ENCODE measurements at places on chromosomes 5 and 9.

DNA sequence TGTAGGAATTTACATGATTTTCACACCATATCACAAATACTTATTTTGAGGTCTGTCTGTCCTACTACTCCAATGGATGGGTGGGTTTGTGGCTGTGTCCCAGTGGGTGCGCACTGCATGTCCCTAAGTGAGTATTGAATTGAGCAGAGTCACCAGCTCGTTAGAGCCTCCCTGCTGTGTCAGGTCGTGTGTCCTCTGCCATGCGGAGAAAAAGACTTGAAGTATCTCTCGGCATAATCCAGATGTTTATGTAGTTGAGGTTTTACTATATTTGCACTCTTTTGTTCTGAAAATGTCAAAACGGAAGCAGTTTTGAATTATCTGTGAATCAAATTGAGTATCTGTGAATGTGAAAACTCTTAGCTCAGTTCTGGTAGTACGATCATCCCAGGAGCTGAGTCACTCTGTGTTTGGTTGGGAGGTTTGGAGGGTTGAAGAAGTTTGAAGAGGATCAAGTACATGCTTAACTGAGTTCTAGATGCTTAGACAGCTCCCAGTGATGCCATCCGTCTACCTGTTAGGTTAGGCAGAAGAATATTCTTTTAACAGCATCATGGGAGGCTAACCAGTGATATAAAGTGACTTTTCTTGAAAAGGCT is 194.2 kb downstream of the TENT4A start:
- DNase-seq: no peak

- no peak for DNase-seq
Measured at GRCh38 chr5:178732281-178732680, 1.8 kb upstream of the ZNF354A start.

DNA sequence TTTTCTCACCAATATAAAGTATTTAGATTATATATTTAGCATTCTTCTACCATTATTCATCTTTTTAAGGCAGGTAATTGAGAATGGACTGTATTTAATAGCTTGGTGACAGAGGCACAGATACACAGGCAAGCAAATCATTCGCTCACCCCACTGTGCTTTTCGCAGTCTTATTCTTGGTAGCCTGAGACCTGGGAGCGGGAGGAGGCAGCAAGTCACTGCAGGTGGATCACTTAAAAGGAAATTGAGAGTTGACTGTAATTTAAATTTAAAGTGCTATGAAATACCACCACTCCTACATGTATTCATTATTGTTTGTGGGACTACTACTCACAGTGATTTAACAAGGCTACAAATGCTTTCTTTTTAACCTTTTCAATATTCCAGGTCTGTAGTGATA is 9.7 kb downstream of the RICTOR start:
- no peak for DNase-seq

DNA sequence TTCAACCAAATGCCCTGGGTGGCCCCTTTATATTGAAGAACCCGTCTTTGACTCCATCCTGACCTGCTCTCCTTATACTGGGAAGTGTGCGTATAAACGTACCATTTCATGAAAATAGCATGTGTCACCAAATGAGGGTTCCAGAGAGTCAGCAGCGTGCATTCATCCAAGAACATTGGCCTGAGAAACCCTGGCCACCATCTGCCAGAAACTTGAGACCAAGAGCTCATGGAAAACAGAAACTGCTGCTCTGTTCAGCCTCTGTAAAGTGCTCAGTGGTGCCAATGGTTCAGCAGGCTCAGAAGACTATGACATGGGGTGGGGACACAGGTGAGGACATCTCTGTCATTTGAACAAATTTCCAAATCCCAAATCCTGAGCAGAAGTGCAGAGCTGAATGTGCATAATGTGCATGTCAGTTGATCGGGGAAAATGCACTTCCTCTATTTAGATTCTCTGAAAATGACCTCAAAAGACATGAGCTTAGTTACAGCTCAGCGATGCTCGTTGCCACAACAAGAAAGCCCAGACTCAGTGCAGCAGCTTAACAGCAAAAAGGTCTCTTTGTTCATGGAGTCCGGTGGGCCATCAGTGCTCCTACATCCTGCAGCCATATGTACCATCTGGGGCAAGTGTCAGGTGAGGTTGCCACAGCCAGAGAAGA is 176.1 kb downstream of the ATPSCKMT start:
- no peak for DNase-seq

DNA sequence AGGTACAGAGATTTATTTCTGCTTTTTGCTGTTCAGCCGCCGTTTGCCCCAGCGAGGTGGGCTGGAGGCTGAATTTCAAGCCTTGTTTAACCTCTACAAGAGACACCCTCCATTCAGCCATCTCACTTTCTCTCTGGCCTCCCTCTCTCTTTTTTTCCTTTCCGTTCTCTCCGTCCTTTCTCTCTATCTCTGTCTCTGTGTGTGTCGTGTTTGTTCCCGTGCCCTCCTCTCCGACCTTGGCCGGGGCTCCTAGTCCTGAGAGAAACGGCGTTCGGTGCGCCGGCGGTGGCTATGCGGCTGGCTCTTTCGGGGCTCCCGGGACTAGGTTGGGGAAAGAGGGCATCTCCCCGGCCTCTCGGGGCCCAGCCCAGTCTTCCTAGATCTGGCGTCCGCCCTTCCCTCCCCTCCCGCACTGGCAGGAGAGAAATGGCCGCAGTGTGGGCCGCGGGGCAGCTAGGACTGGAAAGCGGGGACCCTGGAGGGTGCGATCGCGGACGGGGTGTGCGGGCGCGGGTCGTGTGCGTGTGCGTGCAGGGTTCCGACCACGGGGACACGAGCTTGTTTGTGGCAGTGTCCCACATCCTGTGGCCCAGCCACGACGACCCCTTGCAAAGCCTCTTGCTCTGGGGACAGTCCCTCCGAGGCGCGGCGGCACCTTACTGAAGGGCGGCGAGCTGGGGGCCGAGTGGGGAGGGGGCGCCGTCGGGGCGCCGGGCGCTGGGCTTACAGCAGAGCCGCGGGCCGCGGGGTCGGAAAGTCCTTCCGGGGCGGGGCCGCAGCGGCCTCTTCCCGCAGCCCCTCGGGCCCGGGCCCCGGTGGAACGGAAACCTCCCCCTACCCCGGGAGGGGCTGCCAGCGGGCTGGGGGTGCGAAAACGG is 5.7 kb downstream of the LHX2 start:
- DNase-seq: no peak

DNA sequence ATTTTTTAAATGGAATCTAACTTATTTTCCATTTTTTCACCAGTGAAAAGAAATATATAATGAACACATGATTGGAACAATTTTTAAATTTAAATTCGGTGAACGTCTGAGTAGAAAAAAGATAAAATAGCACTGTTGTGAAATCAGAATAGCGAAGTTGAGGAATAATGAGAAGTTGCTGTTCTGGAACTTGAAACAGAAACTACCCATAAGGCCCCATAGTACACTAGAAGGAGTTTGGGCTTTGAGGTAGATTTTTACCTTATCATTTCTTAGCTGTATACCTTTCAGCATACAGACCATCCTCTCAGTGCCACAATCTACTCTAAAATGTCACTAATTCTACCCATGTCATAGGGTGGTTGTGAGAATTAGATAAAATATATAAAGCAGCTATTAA is 35.1 kb downstream of the TDRD7 start:
- no peak for DNase-seq

DNA sequence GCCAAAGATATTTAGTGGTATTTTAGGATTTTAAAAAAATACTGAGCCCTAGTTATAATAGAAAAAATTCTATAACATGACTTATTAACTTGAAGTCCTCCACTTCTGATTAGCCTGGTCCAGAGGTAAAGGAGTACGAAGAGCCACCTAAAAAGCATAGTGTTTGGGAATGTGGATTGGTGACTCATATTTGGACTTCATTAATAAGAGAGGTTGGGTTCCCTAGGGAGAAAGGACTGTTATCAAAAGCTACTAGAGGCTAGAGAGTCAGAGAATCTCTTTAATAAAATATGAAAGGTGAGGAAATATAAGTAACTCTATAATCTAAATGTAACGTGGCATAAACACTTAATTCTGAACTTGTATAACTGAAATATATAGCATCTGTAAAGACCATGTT is 180.7 kb upstream of the TARS1 start:
- DNase-seq: no peak

DNA sequence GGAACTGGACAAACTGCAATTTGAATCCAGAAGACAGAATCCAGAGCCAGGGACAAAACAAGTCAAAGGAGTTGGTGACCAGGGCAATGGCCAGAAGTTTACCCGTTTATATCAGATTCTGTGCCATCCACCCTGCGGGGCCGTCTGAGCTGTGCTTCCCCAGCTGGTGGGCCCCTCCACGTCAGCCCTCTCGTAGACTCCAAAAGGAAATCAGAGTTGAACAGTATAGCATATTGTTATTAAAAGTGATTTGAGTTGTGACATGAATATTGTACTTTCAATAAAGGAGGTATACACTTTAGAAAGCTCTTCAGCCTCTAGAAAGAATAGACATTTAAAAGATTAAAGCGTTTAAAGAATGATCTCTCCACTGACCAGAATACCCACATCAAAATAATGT is 102.4 kb downstream of the NFIB start:
- no peak for DNase-seq

GRCh38 chr5:111942661-111943401 is 185.8 kb upstream of the NREP start:
- no peak for DNase-seq

DNA sequence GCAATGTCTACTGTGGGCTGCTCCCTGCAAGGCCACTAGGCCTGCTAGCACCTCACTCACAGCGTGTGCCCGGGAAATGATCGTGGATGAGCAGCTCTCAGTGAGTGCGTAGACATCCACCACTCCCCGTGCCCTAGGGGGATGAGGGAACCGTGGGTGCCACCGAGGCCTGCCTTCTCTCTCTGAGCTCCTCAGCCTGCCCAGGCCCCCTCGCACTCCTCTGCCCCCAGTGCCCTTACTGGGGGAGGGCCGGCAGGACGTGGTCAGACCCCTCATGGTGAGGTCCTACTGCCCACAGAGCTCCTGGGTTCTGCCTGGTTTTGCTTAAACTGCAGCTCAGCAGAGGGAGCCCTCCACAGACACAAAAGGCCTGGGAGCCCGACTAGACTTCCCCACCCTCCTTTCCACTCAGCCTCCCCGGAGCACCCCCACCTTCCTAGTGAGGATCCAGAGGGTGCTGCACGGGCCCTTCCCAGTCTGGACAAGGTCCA is 220.0 kb downstream of the CACNA1B start:
- DNase-seq: no peak

GRCh38 chr9:120978987-120979386 is 52.4 kb upstream of the TRAF1 start:
- no peak for DNase-seq

- DNase-seq: no peak
Measured at GRCh38 chr5:82754759-82755158, 322.4 kb downstream of the TMEM167A start.

- DNase-seq: no peak
Measured at GRCh38 chr9:96137671-96138429, 164.1 kb downstream of the HSD17B3 start.

DNA sequence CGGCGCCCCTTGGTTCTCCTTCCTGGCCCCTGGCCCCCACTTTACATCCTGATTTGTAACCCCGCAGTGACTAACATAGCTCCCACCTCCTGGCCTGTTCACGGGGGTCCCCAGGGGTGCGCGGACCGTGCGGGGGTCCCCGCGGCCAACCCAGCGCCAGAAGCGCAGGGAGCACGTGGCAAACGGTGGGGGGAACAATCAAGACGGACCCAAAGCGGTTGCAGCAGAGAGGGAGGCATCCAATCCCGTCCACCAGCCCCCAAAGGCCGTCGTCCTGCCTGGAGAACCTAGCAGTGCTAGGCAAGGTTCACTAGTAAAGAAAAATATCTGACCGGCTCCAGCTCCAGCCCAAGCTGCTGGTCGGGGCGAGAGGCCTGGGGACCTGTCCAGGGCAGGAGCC is 201.5 kb downstream of the AUH start:
- no peak for DNase-seq

GRCh38 chr9:36499174-36499890 is 73.4 kb upstream of the MELK start:
- no peak for DNase-seq

DNA sequence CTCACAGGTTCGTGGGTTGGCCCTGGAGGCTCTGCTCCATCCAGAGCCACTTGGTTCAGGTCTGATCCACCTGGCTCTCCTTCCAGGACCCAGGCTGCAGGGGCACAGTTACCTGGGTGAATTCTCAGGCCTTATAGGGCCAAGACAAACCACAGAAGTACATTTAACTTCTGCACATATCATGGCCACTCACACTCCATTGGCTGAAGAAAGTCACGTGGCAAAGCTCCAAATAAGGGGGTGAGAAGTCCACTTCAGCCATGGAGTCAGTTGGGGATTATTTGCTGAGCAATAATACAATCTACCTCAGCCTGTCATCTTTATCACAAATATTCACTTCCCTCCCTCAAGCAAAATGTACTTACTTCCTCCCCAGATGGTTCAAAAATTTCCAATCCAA is 83.6 kb downstream of the MACROH2A1 start:
- no peak for DNase-seq

DNA sequence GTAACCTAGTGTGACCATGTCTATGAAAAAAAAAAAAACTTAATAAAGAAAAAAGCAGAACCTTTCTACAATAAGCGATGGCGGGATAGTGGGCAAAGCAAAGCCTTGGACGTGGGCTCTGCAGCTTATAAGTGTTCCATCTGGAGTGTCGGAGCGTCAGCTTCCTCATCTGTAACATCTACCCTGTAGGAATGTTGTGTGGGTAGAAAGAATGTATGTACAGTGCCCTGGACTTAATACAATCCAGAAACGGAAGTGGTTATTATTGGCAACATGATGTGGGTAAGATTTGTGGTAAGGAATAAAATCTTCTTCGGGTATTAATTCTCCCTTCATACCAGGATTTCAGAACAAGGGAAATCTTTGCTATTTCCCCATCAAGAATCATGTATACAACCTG is 66.5 kb downstream of the SEMA5A start:
- DNase-seq: no peak

DNA sequence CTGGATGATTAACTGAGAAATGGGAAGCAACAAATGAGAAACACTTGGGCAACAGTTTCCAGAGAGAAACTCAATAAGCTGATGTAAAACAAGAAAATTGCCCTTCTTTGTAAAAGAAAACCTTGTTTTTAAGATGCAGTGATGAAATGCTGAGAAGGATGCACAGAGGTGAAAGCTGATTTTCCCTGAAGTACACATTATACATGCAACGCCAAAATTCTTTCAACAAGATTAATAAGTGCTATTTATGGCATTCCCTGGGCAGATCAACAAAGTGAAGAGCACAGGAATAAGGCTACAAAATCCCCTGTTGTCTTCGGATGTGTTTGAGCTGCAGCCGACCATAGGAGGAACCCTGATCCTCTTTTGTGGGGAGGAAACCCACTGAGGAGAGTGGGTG is 208.0 kb upstream of the ANKH start:
- DNase-seq: no peak

DNA sequence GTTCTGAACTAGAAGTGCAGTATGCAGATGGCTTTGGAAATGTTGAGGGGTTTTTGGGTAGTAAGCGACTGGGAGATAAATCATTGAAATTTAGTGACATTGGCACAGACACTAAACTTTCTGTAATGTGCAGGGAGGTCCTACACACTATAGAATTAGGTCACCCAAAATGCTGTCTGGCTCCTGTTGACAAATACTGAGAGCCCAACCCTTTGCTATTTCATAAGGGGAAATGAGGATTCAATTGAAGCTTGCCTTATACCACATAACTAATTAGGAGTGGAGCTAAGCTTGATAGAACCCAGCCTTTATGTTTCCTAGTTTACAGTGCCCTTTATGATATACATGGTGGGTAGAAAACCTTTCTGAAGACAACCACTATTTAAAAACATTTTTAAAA is 22.6 kb downstream of the HMGXB3 start:
- DNase-seq: no peak
